ENCODE measurements at places on chromosomes 6 and 20. TPM values are rescaled to one million over a fixed set of nuclear protein-coding genes. Genes with fewer than 3 reads are reported as not detected.

GRCh38 chr6:83729871-83730270 lies 21.0 kb upstream of the SNAP91 start:
- no peak for DNase-seq

DNA sequence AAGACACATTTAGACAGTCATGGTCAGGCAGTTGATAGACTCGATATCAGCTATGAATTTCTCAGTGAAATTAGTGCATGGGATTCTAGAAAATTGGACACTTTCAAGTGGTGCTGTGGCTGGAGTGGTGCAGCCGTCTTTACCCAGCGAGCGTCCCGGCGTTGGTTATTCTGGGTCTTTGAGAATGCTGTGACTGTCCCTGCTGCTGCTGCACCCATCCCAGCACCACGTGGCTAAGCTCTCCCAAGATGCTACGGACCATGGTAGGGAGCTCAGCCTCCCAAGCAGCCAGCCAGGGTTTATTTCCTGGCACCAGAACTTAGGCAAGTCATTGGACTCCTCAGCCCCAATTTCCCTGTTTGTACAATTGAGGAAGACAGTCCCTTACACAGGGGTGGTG lies 147.2 kb upstream of the RPS6KA2 start:
- DNase-seq = no peak

DNA sequence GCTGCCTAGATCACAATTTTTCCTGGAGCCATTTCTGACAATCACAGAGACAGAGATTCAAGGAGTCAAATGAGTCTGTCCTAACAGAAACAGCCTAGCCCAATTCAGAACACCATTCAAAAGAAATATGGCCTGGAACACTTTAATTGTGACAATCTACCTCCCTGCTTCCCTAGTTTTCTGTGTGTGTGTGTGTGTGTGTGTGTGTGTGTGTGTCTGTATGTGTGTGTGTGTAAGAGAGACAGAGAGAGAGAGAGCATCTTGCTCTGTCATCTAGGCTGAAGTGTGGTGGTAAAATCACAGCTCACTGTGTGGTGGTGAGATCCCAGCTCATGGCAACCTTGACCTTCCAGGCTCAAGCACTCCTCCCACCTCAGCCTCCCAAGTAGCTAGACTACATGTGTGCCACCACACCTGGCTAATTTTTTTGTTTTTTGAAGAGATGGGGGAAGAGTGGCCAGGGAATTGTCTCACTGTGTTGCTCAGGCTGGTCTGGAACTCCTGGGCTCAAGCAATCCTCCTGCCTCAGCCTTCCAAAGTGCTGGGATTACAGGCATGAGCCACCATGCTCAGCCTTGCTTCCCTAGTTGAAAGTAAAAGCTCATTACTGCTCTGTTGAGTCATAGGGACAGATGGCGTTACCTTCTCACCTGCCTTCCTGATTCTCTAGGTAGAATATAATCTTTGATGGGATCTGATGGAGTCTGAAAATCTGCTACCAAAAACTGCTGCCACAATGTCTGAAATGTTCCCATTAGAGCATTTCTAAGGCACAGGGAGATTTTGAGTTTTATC lies 89.6 kb upstream of the BEND6 start:
- DNase-seq = no peak

DNA sequence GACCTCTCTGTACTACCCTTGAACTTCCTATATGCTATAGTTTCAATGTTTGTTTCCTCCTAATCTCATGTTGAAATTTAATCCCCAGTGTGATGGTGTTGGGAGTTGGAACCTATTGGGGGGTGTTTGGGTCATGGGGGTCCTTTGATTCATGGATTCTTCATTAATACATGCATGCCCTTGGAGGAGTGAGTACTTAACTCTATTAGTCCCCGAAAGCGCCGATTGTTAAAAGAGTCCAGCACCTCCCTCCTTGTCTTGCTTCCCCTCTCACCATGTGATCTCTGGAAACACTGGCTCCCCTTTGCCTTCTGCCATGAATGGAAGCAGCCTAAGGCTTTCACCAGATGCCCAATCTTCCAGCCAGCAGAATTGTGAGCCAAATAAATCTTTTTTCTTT lies 31.7 kb downstream of the NCR2 start:
- no peak for DNase-seq

- no peak for DNase-seq
These were observed 218.3 kb downstream of the ARID1B start for GRCh38 chr6:156995502-156995901.

GRCh38 chr6:168258795-168259194 lies 60.8 kb downstream of the DACT2 start:
- DNase-seq = no peak

Gene LST1
- 0.09 TPM for total RNA-seq

Gene IER3
- total RNA-seq = 350 TPM
